ENCODE measurements at places on chromosomes 4 and X.

DNA sequence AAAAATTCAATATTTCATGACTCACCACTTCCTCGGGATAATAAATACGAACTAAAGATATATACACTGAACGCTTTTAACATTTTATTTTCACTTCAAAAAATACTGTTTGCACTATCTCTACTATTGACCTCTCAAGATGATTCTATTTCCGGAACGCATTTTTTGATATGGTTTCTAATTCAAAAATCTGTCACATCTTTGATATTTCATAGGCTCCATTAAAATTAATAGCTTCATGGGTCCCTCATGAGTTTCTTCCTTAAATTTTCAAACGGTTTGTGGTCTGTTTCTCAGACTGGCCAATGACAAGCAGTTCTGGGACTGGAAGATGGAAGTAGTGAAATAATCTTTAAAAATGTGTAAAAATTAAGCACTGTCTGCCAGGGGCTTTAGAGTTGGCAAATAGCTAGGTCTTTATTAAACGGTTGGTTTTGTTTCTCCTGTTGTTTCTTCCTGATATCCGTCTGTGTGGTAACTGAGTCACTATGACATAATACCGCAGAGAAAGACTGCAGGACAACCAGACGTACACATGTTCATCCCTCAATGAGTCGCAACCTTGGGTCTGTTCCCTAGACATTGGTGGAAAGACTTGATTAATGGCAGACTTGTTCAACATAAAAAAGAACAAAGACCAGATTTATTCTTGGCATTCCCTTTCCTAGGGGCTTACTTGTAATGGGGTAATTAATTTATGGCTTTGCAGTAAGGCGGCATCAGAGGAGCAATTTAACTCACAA lies 133.8 kb downstream of the PALLD start:
- DNase-seq: no peak

- DNase-seq: no peak
Measured at GRCh38 chrX:71099736-71100135, 4.1 kb downstream of the FOXO4 start.

- DNase-seq: no peak
Measured at GRCh38 chr4:26022346-26023202, 108.6 kb downstream of the SMIM20 start.

GRCh38 chr4:101022151-101023024 lies 324.9 kb downstream of the PPP3CA start:
- DNase-seq: no peak

DNA sequence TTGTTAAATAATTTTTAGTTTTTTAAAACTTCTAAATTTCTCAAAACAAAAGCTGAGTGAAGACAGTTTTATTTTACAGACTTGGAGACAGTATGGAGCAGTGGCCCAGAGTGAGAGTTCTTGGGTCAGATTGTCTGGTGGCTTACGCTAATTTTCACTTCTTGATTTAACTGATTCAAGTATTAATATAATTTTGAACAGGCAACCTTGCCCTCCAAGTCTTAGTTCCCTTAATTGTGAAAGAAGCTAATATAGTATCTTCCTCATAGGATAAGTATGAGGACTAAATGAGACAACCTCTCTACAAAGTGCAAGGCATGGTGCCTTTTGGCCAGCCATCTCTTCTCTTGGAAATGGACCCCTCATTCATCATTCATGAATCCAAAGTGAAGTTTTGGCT lies 25.4 kb downstream of the ATP7A start:
- DNase-seq: no peak

DNA sequence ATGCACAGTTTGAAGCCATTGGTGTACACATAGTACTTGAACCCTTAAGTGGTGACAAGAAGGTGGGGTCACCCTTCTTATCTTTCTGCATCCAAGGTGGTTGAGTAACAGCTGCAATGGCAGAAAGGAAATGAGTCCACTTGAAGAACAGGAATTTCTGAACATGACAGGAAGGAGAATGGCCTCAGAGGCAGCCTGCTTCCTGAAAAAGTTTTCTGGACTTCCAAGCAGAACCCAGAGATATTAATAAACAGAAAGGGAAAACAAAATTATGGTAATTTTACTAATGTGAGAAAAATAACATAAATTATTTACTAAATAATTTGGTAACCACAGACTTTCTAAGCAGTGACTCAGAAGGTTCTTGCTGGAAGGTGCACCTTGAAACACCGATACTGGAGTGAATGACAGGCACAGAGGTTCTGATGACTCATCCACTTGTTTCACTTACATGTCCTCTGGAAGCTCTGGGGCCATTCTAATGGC lies 119.9 kb upstream of the HS3ST1 start:
- no peak for DNase-seq

- peak; percentile 23 for DNase-seq
Measured at GRCh38 chrX:55489314-55490009, at the start of gene USP51. Gene USP51 (minus strand): TSS chrX:55489848. CDS start chrX:55488939, 909 bp downstream.

- no peak for DNase-seq
Measured at GRCh38 chr4:24867251-24867650, 45.6 kb downstream of the CCDC149 start.

- DNase-seq: no peak
Measured at GRCh38 chr4:54213761-54214160, 15.3 kb upstream of the PDGFRA start.

DNA sequence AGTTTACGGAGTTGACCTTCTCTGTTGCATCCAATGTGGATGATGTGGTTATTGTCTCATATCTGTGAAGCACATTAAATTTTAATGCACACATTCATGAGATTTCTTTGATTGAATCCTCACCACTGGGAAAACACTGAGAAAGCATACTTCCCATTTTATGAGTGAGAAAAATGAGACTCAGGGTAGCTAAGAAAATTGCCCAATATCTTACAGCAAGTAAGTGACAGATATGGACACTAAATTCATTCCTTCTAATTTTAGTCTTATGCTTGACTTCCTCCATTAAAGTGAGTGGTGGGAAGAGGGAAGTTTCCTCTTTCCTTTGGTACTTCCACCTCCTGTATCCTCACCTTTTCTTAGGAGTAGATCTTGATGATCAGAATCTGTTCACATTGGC lies 504.8 kb upstream of the BOD1L1 start:
- no peak for DNase-seq

GRCh38 chr4:152038238-152038637 lies 277.4 kb upstream of the GATB start:
- no peak for DNase-seq

DNA sequence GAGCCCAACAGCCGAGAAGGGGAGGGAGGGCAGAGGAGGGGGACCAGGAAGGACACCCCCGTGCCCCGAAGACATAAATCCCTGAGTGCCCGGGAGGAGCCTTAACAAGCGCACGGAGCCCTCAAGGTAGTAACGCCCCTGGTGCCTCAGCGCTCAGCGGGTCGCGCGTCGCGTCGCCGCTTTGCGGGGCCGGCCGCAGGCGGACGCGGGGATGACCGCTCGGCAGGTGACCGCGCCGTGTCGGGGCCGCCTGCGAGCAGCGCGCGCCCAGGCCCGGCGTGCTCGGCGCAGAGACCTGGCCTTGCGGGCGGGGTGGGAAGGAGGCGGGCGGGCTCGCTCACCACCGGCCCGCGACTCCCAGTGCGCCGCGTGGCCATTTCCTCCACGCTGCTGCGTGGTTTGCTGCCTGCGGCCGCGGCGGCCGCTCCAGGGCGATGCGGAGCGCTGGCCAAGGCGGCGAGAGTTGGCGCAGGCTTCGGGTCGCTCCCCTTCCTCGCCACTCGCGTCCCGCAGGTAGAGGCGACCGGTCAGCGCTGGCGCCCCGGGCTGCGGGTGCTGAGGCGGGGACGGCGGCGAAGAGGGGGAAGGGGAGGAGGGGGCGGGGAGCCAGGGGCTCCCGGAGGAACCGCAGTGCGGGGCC lies 632 bp downstream of the CCSER1 start:
- DNase-seq: no peak

DNA sequence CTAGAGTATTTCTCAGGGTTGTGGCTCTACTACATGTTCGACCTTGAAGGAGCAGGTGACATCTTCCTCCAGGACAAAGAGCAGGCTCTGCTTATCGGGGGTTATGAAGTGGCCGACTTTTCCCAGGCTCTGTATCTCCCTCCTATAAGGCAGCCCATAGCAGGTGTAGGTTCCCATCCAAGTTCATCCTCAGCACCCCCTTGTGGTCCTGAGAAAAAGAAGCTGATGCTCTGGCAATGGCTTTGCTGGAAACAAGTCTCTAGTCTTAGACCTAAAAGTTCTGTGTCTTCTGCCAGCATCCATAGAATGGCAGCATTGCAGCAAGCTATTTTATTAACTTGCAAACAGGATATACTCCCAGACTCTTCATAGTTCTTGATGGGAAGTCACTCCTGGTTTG lies 836.6 kb upstream of the PRKX start:
- no peak for DNase-seq
